ENCODE measurements at places on chromosomes 16 and 17.

DNA sequence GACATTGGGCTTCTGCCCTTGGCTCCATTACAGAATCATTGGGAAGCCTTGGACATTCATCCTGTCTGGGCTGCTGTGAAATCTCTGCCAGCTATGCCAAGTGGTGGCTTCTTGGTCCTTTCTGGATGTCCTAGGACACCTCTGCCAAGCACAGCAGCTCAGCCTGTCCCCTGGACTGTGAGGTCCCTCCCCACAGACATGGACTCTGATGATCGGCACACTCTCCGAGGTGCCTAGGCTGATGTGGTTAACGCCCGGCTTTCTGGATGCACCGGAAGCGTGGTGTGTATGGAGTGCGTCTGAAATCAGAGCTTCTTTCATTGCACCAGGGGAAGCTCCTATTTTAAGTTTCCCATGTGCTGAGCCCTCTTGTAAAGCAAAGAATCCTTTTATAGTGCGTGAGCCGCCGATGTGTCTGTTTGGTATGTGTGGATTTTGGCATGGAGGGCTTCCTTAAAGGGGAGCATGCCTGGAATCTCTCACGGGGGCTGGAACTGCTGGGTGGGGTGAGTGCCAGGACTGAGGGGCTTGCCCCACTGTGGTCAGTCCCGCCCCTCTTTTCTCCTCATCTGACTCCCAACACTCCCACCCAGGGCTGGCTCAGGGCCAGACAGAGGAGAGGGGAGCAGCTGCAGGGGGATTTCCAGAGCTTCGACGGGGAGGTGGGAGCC is 7.0 kb upstream of the ARHGAP23 start:
- DNase-seq: no peak

- DNase-seq: no peak
Observed at GRCh38 chr17:29757788-29758187, 135.1 kb upstream of the CORO6 start.

DNA sequence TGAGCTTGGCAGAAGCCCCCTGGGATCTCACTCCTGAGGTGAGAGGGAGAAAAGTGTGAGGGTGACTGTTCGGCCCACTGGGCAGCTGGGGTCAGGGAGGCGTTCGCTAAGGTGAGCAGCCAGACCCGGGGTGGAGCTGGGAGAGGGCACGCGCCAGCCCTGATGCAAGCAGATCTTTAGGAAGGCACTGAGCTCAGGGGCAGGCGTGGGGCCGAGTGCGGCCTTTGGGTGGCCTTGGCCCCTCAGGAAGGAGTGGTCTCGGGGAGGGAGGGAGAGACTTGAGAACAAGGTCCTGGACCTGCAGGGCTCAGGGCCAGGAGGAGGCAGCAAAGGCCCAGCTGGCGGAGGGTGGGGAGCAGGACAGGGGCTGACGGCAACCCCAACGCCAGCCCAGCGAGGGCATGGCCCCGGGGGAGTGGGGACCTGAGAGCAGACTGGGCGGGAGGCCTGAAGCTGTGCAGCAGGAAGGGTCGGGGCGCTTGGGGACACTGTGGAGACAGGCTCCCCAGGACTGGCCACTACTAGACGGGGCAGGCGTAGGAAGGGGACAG is 14.5 kb upstream of the WDR45B start:
- DNase-seq: no peak

GRCh38 chr16:3001316-3001715 is 11.4 kb upstream of the CLDN9 start:
- no peak for DNase-seq

- no peak for DNase-seq
Observed at GRCh38 chr17:76530095-76530723, 7.3 kb downstream of the CYGB start.

GRCh38 chr17:1039123-1039507 is 42.2 kb downstream of the TIMM22 start:
- DNase-seq: no peak

- DNase-seq: no peak
Observed at GRCh38 chr17:50189550-50190292, 11.7 kb downstream of the COL1A1 start.

DNA sequence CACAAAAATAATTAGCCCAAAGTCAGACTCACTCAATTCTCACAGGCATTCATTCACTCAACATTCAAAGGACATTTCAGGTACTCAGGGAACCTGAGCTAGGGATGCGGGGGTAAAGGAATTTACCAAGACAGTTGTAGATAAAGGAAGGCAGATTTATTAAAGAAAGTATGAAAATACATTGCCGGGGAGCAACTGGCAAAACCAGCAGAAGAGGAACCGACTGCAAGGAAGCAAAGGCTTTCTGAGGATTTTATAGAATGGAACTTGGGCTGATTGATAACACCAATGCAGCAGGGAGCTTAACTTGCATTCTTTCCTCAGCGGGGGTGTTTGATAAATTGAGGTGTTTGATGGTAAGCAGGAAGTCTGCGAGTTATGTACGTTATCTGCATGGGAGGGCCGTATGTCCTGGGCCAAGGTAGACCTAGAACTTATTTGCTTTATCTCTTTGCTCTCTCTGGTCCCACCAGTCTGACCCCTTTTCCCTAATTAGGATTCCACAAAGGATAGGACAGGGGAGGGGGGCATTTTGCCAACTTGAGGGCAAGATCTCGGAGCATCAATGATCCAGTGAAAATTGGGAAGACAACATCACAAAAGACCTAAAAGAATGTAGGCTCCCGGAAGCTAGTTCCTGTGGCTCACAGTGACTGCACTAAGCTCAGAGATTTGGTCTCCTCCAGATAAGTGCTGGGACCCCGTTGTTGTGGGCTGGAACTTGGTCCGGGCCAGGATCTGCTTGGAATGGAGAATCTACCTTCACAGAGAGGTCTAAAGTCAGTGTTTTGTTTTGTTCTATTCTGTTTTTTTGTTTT is 5.8 kb upstream of the MT3 start:
- no peak for DNase-seq

GRCh38 chr16:1874854-1875253 is 2.9 kb upstream of the MEIOB start:
- DNase-seq: no peak

- DNase-seq: no peak
Observed at GRCh38 chr16:73056448-73056847, 8.5 kb upstream of the ZFHX3 start.

- no peak for DNase-seq
Observed at GRCh38 chr16:28059841-28060575, 3.5 kb downstream of the GSG1L start.

- DNase-seq: no peak
Observed at GRCh38 chr16:29809850-29810698, 1.9 kb upstream of the PRRT2 start.

GRCh38 chr16:4371357-4372000 is at the start of gene VASN:
VASN (plus strand) TSS chr16:4371848; CDS start chr16:4380878, 9,030 bp downstream.
- DNase-seq: peak; percentile 86
